ENCODE measurements at places on chromosomes 1 and 21.

- DNase-seq, result no peak
Observed at GRCh38 chr1:21707891-21708290, 38.7 kb upstream of the RAP1GAP start.

GRCh38 chr21:37665230-37666024 is 250.8 kb downstream of the KCNJ6 start:
- DNase-seq, result no peak

DNA sequence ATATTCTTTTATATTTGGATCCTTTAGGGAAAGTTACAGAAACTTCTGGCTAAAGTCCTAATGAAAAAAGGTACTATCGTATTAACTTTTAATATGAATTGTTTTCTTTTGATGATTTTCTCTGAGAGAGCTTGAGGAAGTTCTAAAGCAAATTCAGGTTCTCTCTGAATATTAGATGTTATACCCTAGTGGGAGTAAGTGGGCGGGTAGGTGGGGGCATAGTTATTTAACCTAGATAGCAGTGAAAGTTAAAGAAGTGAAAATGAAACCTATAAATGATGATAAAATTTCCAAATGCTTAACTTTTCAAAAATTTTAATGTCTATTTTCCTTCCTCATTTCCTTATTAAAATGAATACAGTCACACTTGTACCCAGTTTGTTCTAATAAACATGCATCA is 26.2 kb upstream of the B3GALT2 start:
- no peak for DNase-seq

GRCh38 chr1:25529518-25530185 is 13.8 kb upstream of the LDLRAP1 start:
- no peak for DNase-seq

- no peak for DNase-seq
Observed at GRCh38 chr1:248306103-248306502, 2.9 kb upstream of the OR2T12 start.

GRCh38 chr1:197706601-197707000 is 68.7 kb downstream of the DENND1B start:
- DNase-seq, result no peak

- DNase-seq, result no peak
Observed at GRCh38 chr21:45562965-45563364, 20.7 kb upstream of the SLC19A1 start.

DNA sequence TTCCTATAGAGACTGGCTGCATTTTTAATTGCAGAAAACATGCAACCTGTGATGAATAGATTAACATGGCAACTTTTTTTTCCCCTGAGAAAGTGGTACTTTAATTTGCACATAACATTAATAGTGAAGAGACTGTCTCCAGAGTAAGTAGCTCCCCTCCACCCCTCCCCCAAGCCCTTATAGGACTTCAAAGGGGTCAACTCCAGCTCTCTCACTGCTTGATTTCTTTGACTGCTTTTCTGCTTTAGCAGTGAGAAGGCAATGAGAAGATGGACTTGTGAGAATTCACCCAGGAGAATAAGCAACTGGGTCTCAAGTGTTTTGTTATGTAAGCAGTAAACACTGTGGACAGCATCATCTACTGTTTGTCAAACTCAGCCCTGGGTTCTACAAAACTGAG is 355.0 kb downstream of the CAMTA1 start:
- no peak for DNase-seq

DNA sequence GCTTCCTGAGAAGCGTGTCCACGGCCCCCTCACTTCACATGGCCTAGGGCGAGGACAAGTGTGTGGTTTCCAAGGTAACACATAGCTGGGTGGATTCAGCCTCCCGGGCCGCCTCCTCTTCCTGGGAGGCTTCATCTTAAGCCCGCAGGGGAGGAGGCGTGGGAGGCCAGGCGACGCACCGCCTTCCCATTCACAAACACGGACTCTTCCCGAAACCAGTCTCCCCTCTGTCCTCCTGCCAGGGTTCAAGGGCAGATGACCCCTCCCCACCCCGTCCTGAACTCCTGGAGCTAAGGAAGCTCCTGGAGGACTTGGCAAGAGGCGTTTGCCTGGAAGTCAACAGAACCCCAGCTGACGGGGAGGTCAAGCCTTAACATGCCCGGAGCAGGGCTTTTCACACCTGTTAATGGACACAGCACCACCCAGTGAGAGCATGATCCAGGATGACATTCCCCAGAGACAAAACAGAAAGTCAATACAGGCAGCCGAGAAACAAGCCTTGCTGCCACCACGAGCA is 56.7 kb downstream of the KCNN3 start:
- no peak for DNase-seq

Measured in germinal center (tissue), 1 donor.